ENCODE measurements at places on chromosomes 1 and 21.

DNA sequence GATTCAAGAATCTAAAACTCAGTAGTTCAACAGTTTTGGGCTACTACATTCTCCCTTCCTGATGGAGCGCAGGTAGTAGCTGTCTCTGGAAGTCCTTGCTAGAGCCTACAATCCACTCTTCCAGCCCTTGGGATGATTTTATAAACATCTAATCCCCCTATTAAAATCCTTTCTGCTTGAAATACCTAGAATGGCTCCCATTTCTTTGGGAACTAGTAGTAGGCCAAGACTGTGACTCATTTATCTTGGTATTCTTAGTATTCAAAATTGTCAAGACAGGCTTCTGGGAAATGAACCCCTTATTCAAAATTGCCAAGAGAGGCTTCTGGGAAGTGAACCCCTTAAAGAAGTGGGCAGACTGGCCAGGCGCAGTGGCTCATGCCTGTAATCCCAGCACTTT is 142.5 kb upstream of the FGGY start:
- no peak for DNase-seq

- DNase-seq = no peak
These were observed 166.9 kb downstream of the COL11A1 start for GRCh38 chr1:102941366-102941947.

GRCh38 chr21:36976882-36977651 is 10.6 kb upstream of the HLCS start:
- DNase-seq = no peak

DNA sequence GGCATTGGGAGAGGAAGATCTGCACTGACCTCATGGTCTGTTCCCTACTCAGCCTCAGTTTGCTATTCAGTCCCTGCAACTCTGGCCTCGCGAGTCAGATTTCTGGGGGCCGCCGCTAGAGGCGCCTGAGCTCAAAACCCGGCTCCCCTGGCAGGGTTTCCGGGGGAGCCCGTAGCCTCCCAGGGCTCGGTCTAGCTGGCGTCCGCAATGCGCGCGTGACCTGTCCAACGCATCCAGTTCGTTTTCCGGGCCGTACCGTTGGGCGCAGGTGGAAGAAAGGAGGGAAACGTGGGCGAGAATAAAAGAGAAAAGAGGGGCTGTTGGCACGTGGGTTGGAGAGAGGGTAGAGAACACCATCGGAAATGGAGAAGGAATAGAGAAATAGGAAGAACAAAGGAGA is at the start of gene ADAM30:
Gene ADAM30 (minus strand): TSS at position 213 of the 400 bp plus-strand sequence. CDS start 179 bp downstream, at position 34.
- DNase-seq = no peak

DNA sequence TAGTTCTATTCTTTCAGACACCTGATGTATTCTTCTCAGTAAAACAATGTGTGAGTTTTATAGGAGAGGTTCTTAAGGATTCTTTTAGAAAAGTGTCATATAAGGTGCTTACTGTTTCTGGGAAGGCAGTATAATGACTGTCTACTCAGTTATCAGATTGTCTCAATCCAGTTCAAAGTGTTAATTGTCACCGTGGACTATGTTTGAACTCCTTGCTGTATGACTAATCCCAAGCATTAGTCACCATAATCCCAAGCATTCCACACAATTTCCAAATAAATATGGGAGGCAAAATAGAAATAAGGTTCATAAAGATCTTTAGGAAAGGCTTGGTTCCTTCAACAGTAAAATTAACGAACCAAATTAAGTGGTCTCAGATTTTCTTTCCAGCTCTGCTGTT is 342.1 kb upstream of the NR5A2 start:
- no peak for DNase-seq

DNA sequence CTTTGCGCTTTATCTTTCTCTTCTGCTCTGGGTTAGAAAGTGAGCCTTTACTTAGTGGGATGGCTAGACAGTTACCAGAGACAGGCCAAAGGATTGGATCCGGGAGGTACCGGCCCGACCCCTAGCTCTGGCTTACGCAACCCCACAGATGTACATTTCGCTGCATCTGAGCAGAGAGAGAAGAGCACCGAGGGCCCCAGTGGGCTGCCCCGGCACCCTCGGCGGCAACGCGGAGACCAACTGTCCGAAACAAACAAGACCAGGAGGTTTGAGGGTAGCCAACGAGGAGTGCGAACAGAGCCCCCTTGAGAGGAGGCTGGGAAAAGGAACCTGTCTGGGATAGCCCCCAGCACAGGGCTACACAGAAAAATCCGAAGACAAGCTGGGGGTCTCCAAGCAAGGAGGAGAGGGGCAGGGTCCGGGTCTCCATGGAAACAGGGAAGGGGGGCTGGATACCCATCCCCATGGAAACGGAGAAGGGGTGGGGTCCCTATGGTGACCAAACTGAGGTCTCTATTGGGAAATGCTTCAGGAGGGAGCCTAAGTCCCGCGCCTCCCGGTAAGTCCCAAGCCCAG is 373 bp downstream of the MTF1 start:
- DNase-seq = no peak
